HuH-7.5 (cell line): ENCODE measurements at places on chromosomes 4 and X.

GRCh38 chr4:151649479-151649878 lies 111.3 kb downstream of the GATB start:
- no peak for DNase-seq

GRCh38 chrX:48942895-48943294 lies 14.5 kb downstream of the OTUD5 start:
- no peak for DNase-seq

DNA sequence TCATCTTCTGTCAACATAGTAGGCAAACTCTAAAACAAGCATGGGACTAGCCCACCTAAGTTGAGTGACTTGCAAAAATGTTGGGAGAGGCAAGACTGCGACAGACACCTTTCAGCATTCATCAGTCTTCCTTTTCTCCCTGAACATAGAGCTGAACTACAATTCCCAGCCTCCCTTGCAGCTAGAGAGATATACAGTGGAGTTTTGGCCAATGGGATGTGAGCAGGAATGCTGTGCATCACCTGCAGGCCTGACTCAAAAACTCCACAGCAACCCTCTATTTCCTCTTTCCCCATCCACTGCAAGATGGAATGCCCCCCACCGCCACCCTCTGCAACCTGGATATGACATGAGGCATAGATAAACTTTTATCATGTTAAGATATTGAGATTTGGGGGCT lies 66.5 kb downstream of the PDHA1 start:
- DNase-seq = no peak

- no peak for DNase-seq
These were observed 78.7 kb downstream of the ARAP2 start for GRCh38 chr4:36165631-36166005.

DNA sequence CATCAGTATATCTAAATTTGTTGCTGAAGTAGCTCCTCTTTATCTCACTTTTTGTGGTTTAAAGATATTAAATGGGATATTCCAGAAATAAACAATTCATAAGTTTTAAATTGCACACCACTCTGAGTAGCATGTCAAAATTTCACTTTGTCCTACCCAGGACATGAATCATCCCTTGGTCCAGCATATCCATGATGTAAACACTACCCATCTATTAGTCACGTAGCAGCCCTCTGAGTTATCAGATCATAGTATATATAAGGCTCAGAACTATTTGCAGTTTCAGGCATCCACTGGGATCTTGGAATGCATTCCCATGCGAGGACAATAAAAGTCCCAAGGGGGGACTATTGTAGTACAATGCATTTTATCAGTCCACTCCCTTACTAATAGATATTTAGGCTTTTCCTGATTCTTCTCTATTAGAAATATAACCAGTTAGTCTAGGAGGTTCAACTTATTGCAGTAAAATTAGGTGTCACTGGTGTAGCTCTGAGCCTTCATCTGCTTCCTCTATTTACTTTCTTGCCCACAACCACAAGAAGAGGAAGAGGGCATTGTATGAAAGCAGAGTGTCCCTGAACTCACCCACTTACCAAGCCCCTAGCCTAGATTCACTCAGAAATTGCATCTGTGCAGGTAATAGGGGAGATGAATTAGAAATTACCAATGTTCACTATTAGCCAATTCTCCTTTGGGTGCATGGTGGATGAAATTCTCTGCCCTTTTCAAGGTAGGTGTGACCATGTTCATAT lies 409.8 kb upstream of the GALNT7 start:
- no peak for DNase-seq

GRCh38 chr4:3870567-3870962 lies 104.4 kb downstream of the ADRA2C start:
- DNase-seq = no peak

GRCh38 chrX:13099121-13099520 lies 54.7 kb upstream of the FAM9C start:
- no peak for DNase-seq

DNA sequence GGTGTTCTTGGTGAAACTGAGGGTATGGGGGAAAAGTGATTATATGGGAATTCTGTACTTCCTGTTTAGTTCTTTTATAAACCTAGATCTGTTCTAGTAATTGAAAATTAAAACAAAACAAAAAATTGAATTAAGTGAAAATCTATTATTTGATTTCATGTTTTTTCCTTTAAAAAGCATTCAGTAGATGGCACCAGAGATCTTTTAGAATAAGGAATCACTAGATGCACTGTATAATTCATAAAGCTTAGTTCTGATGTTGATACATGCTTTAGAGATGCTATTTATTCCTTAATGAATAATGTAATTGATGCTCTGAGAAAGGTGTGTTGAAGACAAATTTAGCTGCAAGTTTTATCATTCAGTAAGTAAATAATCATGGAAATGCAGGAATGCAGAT lies 87.3 kb downstream of the LCORL start:
- DNase-seq = no peak

- DNase-seq = peak; percentile 12
These were observed 145.2 kb downstream of the CORIN start for GRCh38 chr4:47692691-47693090.

- no peak for DNase-seq
These were observed 584.3 kb downstream of the KLHL13 start for GRCh38 chrX:117532339-117532738.

GRCh38 chrX:101658661-101659491 lies 774 bp downstream of the ARMCX2 start:
- DNase-seq = peak; percentile 36

DNA sequence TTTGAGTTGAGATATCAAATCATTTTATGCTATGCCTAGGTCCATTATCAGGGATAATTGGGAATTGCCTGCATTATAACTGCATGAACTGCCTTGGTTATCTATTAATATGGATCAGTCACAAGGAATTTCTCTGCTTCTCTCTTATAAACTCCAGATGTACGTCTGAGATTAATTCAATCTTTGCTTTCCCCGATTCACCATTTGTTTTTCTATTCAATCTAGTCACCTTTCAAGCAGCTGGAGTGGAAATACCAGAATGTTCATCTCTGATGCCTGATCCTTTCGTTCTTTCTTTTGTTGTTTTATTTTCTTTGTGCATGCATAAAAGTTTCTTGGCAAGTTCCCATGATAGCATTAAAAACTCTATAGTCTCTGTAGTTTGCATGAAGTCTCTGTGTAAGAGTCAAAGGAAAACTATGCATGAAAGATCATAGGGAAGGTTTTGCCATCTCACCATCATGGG lies 22.6 kb downstream of the SYNPO2 start:
- DNase-seq = no peak

- no peak for DNase-seq
These were observed 941.2 kb upstream of the TENM3 start for GRCh38 chr4:181301735-181302710.

- no peak for DNase-seq
These were observed 306.9 kb upstream of the SLIT2 start for GRCh38 chr4:19944806-19945205.

GRCh38 chr4:80153874-80154544 lies 43.3 kb upstream of the PRDM8 start:
- no peak for DNase-seq

DNA sequence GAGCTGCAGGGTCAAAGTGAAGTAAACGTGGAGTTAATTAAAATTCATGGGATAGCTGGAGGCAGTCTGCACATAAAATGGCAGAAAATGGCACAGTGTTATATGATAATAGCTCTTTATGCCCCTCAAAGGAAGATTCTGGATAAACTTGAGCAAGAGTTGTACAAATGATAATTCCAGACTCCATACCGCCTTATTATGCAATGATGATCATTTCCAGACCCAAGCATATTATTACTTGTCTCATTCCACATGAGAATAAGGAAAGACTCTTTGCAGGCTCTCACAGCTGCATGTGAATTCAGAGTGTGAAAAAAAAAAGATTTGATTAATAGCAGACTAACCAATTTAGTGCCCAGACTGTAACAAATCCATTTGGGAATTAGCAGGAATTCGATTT lies 105.4 kb downstream of the STK32B start:
- DNase-seq = no peak

DNA sequence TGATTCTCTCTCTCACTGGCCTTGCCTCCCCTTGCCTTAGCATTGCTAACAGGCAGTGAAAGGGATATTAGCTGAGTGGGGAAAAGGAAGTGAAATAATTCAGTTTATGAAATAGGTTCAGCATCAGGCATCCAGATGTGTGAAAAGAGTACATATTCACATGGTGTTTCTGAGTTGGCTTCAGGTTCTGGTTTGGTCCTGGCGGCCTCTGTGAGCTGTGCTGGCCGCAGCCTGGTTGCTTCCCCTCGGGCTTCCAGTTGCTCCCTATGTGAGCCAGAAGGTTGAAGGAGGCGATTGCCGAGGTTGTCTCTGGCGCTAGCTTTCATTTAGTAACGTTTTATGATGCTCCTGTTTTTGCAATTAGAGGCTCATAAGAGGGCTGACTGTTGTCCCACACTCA lies 99.1 kb upstream of the TLR2 start:
- DNase-seq = no peak

GRCh38 chrX:87582453-87582852 lies 64.9 kb downstream of the KLHL4 start:
- no peak for DNase-seq

DNA sequence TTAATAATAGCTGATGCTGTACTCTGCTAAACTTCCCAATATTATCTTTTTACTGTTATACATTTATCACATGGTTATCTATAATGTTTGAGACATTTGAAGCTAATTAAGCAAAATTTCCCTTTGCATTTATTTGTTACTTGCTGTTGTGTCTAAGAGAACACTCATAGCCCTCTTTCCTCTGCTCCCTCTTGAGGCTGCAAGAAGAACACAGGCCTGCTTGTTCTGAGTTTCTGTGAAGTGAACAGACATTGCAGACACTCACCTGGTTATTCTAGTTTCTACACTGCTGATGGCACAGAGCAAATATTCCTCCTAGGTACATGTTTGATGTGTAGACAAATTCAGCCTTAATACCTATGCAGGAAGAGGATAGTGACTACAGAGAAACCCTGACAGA lies 367.8 kb downstream of the GASK1B start:
- no peak for DNase-seq

- DNase-seq = no peak
These were observed 35.2 kb upstream of the PHEX start for GRCh38 chrX:21996872-21997455.

DNA sequence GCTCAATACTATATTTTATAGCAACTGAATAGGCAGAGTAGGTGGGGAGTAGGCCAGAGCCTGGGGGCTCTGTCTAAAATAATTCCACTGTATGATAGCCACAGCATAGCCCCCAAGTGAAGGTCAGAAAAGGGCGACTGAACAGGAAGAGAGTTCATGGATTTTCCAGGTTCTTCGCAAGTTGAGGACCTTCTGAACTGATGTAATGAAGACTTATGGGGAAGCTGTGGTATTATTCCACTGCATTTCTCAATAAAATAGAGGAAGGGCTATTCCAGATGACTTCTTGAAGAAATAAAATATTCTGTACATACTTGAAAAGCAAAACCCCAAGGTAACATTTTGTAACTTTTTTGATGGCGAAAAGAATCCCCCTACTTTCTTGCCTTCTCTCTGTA lies 231.4 kb upstream of the GPC4 start:
- DNase-seq = no peak

GRCh38 chrX:41100200-41100599 lies 15.0 kb downstream of the USP9X start:
- no peak for DNase-seq

GRCh38 chr4:11286533-11286932 lies 142.2 kb downstream of the HS3ST1 start:
- DNase-seq = no peak

DNA sequence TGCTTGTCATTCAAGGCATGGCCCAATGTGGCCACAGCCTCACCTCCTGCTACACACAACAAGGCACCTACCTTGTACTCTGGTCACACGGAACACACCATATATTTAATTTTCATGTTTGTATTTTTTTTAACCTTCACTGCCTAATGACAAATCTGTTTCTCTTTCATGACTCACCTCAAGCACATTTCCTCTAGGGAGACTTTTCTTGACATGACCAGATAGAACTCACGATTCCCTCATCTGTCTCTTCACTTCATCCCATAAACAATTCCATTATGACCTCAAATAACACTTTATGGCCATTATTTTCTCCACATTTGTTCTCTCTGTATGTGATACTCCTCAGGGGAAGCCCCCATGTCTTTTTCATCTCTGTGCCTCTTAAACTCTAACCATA lies 11.1 kb downstream of the DRP2 start:
- DNase-seq = no peak

DNA sequence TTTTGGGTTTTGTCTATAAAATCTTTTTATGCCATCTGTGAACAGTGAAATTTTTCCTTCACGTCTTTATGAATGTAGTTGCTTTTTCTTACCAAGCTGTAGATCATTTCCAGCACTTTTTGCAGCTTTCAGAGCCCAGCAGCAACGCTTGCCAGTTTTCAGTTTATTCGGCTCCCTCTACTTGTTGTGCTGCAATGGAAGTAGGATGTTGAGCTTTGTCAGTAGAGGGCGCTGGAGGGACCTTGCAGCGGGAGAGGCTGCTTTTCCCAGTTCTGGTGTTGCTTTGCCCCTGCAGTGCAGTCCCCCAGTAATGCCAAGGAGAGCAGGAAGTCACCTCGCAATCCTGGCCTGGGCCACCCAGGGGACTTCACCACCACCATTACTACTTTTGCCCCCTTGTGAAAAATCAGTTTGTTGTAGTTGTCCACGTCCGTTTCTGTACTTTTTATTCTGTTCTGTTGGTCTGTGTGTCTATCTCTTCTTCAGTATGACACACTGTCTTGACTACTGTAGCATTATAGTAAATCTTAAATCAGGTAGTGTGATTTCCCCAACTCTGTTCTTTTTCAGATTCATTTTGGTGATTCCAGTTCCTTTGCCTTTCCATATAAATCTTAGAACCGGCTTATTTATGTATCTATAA lies 21.8 kb downstream of the CMC4 start:
- DNase-seq = no peak

DNA sequence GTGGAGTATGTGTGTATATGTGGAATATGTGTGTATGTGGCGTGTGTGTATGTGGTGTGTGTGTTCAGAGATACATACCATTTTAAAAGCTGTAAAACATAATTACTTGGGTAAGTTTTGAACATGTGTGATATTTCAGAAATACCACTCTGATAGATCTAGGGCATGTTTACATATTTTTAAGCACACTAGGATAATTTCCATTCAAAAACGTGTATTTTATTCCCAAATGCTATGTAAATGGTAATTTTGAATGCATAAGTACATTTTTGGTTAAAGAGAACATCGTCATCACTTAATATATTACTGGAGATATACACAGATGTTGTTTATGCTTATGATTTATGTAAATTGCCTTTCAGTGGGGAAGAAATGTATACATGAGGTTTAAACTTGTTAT lies 34.7 kb upstream of the SHISA3 start:
- DNase-seq = no peak

DNA sequence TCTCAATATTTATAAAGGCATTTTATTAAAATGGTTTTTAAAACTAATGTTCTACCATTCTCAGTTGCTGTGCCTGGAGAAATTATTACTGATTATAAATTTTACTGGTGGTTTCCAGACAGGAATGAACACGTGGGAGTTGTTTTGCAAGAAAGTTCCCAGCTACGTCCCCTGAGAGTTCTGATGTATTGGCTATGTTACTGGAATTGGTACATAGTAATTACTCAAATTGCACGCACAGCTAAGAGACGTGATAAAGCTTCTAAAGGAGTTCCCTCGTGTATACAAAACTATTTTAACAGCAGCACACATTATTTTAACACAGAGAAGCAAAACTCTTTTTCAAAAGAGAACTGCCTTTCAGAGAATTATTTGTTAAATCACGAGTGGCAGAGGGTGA lies 292.2 kb downstream of the NLGN4X start:
- DNase-seq = no peak
